ENCODE measurements at places on chromosomes 2 and 18.

DNA sequence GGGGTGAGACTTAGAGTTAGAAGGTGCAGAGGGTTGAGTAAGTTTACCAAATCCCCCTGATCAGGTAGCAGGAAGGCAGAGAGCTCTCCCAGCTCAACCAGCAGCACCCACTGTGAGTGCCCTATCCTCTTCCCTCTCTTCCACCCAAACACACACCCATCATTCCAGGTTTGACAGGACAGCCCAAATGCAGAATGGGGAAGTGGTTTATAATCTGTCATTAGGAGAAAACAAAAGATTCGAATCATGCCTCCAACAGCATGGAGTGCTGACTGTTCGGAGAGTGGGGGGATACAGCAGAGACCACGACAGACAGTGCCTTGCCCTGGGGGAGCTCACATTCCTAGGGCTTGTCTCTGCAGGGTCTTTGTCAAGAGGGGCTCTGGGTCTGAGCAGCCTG, 11.7 kb downstream of the CXCR2 start:
- DNase-seq: no peak

DNA sequence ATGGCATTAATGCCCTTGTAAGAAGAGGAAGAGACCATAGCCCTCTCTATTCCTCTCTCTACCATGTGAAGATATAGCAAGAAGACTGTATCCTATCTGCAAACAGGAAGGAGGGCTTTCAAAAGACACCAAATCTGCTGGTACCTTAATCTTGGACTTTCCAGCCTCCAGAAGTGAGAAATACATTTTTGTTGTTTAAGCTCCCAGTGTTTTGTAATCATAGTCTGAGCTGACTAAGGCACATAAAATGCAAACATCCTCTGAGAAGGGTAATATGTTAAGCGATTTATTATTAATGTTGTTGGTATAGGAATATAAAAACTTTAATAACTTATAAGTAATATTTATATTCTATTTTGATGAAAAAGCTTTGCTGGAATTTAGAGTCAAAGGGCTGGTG, 559.8 kb downstream of the SUCLG1 start:
- no peak for DNase-seq

GRCh38 chr2:68282811-68283418, 30.6 kb upstream of the PPP3R1 start:
- DNase-seq: no peak

GRCh38 chr2:89763581-89764485, 1072.4 kb downstream of the RPIA start:
- DNase-seq: peak; percentile 47

DNA sequence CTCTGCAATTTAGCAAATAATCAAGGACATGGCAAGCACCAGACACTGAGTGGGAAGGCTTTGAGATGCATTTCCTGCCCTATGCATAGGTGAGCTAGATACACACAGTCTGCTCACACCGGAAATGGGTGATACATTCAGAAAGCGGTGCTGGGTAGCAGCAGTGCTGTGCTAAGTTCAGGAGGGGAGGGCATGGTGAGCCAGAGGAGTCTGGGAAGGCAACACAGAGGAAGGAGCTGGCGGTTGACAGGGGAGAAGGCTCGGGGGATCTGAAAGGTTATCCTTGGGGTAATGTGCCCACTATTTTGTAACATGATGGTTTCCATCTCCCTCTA, 57.4 kb upstream of the EPAS1 start:
- DNase-seq: no peak

- DNase-seq: no peak
Measured at GRCh38 chr2:209965723-209966122, 36.7 kb upstream of the RPE start.

DNA sequence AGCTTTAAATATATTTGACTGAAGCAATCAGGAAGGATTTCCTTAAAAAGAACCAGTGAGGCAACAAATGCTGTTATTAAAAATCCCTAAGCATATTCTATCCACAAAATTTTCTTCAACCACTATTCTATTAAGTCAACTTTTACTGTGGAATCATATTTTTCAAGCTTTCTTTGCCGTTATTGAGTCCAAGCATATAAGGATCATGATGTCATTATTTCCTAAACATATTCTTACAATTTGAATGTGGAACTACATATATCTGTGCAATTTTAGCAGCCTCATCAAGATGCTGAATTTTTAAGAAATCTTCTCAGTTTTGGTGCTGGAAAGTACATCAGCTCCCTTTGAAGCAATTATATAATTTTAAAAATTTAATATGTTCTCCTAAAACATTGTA, 5.6 kb downstream of the IFIH1 start:
- DNase-seq: no peak

GRCh38 chr2:120489023-120489422, 143.1 kb downstream of the INHBB start:
- no peak for DNase-seq

GRCh38 chr2:147165697-147166382, 679.0 kb upstream of the ACVR2A start:
- no peak for DNase-seq

DNA sequence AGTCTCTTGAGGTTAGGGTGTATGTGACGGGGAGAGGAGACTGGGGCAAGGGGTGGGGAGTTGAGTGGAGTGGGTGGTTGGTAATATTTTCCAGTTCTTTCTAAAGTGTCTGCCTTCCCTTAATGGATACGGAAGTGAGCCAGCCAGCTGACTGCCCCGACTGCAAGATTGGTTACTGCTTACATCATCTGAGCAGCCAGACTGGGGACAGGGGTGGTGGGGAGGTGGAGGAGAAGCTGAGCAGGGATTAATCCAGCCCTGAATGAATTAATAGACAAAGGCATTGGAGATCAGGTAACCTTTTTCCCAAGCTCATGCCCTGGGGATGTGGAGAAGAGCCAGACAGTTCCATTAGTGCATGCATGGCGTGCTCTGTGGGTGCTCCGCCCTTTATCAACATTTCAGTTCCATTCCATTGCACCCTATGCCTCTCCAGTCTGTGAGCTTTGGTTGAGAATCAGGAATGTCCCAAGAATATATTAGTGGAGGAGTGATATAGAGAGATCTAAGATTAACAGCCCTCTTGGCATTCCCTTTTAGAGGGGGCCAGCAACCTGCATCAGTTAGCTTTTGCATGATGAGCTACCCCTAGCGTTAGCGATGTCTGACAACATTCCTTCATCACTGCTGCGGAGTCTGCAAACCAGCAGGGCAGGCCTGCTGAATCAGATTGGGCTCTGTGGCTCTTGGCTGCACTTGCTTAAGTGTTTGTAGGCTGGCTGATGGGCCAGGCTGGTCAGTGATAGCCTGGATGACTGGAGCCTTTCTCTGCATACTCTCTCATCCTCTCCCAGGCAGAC, 67.4 kb downstream of the TNP1 start:
- peak; percentile 75 for DNase-seq

- DNase-seq: no peak
Measured at GRCh38 chr18:55284614-55285013, 303.4 kb downstream of the TCF4 start.

DNA sequence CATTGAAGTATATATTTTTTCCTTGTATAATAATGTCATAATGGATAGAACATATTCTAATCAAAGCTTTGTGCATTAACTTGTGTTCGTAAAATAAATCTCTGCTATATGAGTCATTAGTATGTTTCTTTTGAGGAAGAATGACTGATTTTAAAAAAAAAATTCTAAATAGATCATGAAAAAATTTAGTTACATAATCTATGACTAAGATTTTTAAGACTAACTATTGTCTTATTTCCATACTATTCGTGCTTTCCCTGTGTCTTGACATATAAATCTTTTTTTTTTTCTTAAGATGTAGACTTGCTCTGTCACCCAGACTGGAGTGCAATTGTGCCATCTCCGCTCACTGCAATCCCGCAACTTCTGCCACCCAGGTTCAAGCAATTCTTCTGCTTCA, 226.1 kb downstream of the DSEL start:
- no peak for DNase-seq

- DNase-seq: no peak
Measured at GRCh38 chr18:63379639-63379962, 12.6 kb upstream of the KDSR start.

- no peak for DNase-seq
Measured at GRCh38 chr2:223993634-223994232, 36.5 kb downstream of the MRPL44 start.

DNA sequence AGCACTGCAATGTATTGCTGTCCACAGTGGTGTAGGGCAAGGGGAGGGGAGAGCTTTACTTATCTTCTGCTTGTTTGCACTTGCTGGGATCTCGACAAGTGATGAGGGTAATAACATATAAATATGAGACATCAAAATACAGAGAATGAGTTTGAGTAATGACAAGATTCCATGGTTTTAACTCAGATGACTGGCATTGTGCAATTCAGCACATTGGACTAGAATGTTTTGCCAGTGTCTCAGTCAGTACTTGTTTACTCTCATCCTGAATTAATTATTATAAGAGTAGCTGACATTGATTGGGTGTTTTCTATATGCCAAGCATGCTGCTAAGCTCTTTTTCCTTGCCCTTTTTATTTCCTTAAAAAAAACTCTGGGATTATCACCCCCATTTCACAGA, 306.7 kb upstream of the MMADHC start:
- no peak for DNase-seq

- no peak for DNase-seq
Measured at GRCh38 chr2:37809931-37810570, 115.0 kb upstream of the RMDN2 start.

- DNase-seq: peak; percentile 77
Measured at GRCh38 chr2:109613081-109613921, 465 bp downstream of the SEPTIN10 start.

- DNase-seq: peak; percentile 64
Measured at GRCh38 chr18:76619621-76620315, 124.7 kb upstream of the ZNF516 start.

GRCh38 chr2:47896450-47896968, 9.8 kb downstream of the FBXO11 start:
- DNase-seq: no peak

DNA sequence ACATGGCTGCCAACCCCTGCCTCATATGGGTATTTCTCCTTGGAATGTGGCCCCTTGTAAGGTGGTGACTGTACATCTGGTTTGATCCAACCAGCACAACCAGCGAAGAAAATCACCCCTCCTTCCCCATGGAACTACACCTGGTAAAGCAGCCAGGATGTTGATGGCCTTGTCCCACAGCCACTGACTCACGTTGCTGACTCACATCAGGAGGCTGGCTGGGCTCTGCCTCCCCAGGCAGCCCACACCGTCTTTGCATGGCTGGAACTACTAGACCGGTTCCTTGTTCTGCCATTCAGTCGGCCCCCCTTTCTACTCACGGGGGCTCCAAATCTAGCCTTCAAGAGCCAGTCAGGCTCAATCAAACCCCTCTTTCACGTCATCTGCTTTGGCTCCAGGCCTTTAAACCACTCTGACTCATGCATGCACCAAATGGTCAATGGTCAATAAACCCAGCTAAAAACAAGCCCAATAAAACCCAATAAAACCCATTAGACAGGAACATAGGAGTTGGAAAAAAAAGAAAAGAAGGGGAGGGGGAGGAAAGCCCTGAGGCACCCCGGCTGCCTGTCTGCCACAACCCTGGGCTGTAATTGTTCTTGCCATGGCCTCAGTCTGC, 114.8 kb downstream of the PLB1 start:
- DNase-seq: peak; percentile 64

- DNase-seq: no peak
Measured at GRCh38 chr2:97745474-97746174, 32.2 kb downstream of the ZAP70 start.

GRCh38 chr2:25701801-25702200, 28.4 kb upstream of the DTNB start:
- no peak for DNase-seq

- DNase-seq: no peak
Measured at GRCh38 chr18:32775628-32776027, 2.8 kb upstream of the KLHL14 start.

- no peak for DNase-seq
Measured at GRCh38 chr2:31140151-31140550, 1.9 kb upstream of the GALNT14 start.

DNA sequence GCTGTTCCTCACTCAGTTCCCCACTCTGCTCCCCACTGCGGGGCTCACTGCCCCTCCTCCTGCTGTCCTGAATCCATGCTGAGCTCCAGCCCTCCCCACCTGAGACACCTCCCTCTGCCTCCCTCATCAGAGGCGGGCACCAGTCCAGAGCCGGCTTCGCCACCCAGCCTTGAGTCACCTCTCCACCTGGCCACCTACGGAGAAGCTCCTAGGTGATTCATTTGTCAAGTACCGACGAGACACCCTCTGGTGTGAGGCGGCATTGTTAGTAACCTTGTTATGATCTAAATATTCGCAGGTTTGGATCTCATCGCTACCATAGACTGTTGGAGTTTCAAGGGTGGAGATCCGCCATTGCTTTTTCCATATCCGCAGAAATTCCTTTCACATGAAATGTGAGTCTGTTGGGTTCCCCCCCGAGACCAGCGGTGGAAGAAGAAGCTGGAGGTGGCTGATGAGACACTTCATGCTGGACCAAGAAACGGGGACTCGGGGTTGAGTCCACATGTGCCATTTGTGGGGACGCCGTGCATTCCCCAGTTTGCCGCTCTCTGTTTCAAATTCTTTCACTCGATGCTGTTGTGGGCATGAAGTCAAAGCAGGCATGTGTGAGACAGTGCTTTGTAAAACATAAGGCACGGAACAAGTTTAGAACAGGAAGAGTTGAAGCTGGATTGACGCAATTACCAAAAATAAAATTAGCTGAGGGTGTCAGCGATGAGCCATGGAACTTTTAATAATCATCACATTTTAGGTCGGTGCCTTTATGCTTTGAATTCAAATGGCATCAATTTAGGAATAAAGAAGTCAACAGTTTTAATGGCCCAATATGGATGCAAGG, 259.8 kb upstream of the HDAC4 start:
- DNase-seq: no peak

DNA sequence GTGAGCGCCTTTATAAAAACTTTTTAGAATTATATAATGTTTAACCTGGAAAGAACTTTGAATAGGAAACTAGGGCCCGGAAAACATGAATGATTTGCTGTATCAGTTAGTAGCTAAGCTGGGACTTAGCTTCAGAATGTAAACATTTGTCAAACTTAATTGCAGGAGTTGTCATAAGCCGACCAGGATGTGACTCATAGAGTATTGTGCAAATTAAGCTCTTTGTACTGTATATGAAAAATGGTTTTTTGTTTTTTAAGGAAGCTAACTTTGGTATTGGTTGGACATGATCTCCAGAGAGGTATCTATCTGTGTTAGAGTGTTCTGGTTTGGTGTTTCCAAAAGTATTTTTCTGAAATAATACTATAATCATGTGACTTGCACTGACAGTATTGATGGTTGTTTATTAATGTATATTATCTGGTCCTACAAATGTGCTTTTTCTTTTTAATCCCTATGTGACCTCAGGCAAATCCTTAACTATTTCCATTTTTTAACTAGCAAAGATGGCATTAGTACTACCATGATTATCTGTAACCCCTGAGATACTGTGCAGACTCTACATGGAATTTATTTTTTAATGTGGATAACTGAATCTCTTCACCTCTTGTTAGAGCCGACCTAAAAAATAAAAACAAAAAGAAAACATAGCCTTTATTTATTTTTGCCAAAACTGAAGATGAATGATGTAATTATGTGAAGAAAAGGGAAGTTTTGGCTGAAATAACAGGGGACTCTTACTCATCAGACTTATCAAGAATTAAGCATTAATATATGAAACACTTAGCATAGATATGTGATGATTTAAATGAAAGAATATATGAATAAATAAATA, 11.7 kb downstream of the YIPF4 start:
- DNase-seq: no peak

Data from psoas muscle (tissue), 8 donors.